ENCODE measurements at places on chromosomes 5 and 9.

- DNase-seq = no peak
Observed at GRCh38 chr9:131837836-131838235, 98.0 kb upstream of the RAPGEF1 start.

GRCh38 chr5:132270335-132270665 is 12.8 kb downstream of the PDLIM4 start:
- no peak for DNase-seq

DNA sequence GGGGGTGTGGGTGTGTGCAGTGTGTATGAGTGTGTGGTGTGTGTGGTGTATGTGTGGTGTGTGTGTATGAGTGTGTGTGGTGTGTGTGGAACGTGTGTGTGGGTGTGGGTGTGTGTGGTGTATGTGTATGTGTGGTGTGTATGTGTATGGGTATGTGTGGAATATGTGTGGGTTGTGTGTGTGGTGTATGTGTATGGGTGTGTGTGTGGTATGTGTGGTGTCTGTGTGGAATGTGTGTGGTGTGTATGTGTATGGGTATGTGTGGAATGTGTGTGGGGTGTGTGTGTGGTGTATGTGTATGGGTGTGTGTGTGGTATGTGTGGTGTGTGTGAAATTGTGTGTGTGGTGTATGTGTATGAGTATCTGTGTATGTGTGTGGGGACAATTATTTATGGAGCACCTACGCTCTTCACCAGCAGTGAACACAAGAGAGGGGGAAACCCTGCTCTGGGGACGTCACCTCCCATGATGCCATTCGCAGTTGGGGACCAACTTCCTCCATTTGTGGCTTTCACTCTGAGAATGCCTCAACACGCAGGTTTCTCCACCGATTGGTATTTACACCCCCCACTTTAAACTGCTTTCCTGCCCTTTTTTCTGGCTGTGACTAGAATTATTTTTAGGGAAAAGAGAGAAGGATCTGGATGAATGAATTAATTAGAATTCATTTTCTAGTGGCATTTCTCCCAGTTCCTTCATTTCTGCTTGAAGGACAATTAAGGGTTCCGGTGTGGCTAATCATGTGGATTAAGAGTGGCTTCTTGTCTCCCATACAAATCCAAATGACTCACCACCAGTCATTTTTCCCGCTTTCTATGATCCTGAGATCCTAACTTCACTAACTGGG is 238.1 kb downstream of the ROR2 start:
- DNase-seq = peak; percentile 51

- DNase-seq = no peak
Observed at GRCh38 chr5:124823380-124823779, 76.9 kb upstream of the ZNF608 start.

GRCh38 chr5:7066471-7067235 is 329.3 kb upstream of the ADCY2 start:
- no peak for DNase-seq

DNA sequence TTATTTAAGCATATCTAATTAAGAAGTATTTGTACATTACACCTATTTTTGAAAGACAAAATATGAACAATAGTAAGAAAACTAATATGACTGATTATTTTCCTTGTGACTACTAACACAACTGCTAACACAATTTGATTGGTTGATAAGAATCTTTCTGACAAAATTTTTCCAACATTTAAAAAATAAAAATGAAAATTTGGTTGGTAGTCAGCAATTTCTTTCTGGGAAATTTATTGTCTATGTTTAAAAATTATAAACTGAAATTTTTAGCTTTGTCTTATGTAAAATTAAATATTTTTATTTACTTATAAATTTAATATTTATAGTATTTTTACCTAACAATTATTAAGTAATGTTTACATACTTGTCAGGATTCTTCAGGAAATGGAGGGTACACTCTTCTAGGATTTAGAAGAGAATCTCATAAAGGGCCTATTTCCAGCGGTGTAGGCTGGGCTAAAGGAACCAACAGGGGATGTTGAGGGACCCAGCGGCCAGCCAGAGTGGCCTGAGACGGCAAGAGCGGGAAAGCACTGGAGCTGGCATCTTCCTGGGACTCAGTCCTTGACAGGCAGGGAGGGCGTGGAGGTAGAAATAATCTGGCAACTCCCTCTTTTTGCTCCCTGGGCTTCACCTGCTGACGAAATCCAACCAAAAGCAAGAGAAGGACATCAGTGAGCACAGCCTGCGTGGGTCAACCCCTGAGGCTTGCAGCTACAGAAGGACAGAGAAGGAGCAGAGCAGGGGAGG is 14.7 kb upstream of the FAM120A start:
- no peak for DNase-seq

DNA sequence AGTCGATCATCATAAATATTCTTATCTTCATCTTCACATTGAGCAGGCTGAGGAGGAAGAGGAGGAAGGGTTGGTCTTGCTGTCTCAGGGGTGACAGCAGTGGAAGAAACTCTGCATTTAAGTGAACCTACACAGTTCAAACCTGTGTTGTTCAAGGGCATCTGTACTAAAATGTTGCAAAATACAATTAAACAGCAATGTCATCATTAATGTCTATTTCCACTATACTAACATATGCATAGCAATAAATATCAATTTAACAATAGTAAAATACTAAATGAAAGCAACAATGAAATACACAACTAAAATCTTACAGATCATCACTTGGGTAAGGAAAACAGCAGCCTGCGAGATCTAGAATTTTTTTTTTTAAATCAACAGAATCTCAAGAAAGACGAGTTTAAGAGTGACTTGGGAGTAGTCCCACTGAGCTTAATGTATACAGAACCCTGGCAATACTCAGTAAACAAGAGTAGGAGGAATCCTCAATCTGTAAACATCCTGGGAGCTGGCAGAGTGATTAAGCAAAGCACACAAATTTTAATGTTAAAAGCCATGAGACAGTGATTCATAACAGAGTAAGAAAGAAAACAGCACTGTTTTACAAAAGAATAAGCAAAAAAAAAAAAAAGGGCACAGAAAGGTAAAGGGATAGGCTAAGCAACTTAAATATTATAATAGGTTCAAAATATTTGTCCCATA is 10.0 kb downstream of the HOMER1 start:
- DNase-seq = no peak

GRCh38 chr5:37850226-37850865 is 10.5 kb upstream of the GDNF start:
- DNase-seq = no peak

DNA sequence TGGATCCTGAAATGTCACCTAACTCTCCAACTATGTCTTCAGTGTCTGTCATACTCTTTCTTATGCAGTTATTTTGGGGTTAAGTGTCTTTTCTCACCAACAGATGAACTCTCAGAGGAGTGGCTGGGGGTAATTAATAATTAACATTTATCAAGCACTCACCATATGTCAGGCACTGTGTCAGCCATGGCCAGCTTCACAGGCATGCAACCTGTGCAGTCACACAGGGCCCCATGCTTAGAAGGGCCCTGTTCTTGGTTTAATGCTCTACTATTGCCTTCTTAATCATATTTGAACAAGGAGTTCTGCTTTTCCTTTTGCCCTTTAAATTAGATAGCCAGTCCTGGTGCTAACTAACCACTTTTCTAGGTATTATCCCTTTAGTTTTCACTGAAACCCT is 3.4 kb upstream of the GRPEL2 start:
- no peak for DNase-seq

- DNase-seq = no peak
Observed at GRCh38 chr9:27828908-27829307, 255.6 kb upstream of the C9orf72 start.

- DNase-seq = no peak
Observed at GRCh38 chr5:175386526-175386925, 57.5 kb downstream of the DRD1 start.

- no peak for DNase-seq
Observed at GRCh38 chr9:90802386-90802985, 867 bp downstream of the SYK start.

GRCh38 chr5:65012301-65012892 is 243.7 kb downstream of the CWC27 start:
- DNase-seq = no peak

DNA sequence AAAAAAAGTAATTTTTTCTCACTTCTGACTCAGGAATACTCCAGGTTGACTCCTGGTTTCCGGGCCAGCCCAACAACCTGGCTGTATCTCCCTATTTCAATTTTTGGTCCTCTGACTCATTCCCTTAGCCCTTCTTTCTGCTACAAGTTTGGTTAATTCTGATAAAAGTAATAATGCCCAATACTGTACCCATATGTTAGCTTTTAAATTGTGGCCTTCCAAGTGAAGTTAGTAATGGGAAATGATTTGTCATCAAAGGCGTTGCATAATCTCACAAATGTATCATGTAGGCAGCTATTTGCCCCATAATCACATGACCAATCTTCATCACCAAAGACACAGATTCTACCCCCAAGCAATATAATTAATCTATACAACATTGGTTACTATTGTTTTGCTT is 31.1 kb upstream of the BNC2 start:
- no peak for DNase-seq

GRCh38 chr5:7793895-7794294 is 57.0 kb downstream of the CFAP90 start:
- DNase-seq = no peak

- DNase-seq = no peak
Observed at GRCh38 chr9:107633406-107633805, 143.8 kb upstream of the KLF4 start.

GRCh38 chr5:176643491-176644219 is 3.6 kb upstream of the TSPAN17 start:
- DNase-seq = no peak

- DNase-seq = no peak
Observed at GRCh38 chr5:172834415-172835289, 601 bp downstream of the ERGIC1 start.

GRCh38 chr9:14768405-14769229 is 46.1 kb upstream of the CER1 start:
- DNase-seq = no peak

DNA sequence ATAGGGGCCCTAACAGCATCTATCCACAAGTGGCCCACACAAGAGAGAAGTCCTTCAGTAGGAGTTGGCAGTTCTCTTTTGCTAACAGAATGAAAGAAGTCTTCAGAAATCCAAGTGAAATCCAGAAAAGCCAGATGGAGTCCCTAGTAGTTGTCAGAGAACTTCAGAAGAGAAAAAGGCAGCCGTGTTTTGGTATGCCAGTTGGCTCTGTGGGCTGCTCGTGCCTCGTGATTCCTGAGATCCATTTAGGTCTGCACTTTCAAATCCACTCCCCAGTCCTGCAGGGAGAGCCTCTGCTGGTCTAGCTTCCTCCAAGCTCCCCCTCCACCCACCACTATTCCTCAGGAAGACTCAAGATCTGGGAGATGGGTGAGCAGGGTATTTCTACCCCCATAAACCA is 69.0 kb downstream of the CFAP90 start:
- no peak for DNase-seq
